Mesenchymal stem cell (in vitro differentiated cells and primary cell): ENCODE measurements at places on chromosomes 6 and 20.

DNA sequence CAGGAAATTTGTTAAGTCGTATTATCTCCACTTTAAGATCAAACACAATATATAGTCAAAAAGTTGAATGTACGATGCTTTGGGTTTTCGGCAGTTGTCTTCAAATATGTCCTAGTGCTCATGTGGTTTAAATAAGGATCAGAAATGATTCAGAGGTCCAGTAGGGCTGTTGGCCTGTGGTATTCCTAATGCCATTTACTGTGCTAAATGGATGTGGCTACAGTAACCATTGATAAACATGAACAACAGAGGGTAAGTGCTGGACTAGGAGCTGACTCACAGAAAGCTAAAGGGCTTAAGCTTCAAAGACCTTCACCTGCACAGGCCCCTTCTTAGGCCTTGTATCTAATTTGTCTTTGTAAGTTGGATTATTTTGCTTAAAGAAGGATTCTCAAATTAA is 80.5 kb upstream of the TPD52L1 start:
- peak; percentile 12 for DNase-seq

- DNase-seq: no peak
Measured at GRCh38 chr20:62977613-62978560, 25.4 kb downstream of the SLC17A9 start.

DNA sequence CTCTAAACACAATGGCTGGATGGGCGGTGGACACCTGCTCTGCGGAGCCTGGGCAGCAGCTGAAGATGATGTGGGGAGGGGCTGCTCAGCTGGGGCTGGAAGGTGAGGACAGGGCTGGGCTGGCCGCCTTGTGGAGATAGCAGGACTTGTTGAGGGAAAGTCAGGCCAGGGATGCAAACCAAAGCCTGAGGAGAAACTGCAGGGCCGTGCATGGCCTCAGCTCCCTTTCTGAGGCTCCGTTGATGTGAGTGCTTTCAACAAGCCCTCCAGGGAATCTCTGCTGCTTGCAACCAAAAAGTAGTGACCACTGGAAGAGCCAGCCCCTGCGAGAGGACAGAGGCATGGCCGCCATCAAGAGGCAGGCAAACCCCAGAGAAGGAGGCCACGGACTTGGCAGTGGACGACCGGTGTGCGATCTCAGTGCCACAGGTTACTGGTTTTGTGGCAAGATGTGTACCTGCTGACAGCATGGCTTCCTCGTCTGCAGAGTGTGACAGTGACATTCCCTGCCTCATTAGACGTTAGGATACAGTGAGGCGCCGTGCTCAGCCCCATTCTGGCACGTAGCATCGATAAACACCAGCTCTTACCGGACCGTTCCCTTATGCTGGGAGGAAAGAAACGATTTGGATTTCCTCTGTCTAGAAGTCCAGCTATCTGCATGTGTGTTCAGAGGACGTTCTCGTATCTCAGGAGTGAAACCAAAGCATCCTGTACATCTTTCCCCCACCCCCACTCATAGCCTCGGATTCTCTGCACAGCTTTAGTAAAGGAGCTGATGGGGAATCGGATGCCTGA is 37.9 kb downstream of the ERMARD start:
- no peak for DNase-seq

- no peak for DNase-seq
Measured at GRCh38 chr20:358891-359555, 12.1 kb downstream of the NRSN2 start.

DNA sequence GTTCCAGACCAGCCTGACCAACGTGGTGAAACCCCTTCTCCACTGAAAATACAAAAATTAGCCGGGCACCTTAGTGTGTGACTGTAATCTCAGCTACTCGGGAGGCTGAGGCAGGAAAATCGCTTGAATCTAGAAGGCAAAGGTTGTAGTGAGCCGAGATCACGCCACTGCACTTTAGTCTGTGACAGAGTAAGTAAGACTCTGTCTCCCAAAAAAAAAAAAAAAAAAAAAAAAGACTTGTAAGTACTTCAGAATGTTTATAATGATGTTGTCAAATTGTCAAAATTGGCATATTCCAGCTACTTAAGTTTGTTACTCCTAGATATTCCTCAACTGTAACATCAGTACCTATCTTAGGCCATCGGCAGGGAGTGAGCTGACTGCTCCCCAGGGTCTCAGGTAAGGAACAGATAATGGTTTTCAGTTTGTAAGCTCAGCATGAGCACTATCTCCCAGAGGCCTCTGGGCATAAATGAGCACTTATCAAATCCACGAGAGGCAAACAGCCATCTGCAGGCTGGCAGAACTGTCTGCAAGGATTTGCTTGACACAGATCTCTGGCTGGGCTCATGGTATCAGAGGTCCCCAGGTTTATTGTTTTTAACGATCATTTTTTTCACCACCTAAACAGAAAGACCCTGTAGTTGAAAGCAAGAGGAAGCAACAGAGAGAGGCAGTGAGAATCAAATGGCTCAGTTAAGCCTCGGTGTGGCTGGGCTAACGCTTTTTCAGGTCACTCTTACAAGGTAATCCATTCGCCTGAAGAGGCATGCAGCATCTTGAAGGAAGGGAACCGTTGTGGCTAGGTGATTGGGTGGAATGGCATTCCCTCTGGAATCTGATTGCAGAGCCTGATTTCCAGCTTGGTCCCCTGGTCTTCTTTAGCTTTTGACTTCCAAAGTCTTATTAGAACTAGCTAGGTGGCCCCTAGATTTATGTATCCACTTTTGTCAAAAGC is 115.9 kb downstream of the LY86 start:
- no peak for DNase-seq

GRCh38 chr6:107657373-107657754 is 166.7 kb downstream of the SCML4 start:
- DNase-seq: peak; percentile 15

DNA sequence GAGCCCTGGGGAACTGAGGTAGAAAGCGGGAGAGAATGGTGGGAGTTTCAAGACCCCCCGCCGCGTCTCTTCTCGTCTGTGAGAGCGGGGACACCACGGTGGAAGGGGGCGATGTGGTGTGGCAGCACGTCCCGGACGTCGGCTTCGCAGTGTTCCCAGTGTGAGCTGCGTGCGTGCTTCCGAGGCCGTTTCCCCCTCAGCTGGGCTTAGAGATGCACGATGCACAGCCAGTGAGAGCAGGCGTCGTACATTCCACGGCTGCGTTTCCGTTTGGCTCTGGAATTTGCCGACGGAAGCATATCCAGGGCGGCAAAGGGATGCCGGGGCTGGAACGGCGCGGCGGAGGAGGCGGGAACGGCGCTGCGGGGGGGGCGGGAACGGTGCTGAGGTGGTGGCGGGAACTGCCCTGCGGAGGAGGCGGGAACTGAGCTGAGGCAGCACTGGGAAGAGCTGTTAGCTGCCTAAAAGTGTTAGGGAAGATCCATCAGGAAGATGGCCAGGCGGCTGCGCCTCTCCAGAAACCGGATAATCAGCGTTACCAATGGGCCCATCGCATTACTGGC is 37.7 kb downstream of the KIF25 start:
- DNase-seq: peak; percentile 93

DNA sequence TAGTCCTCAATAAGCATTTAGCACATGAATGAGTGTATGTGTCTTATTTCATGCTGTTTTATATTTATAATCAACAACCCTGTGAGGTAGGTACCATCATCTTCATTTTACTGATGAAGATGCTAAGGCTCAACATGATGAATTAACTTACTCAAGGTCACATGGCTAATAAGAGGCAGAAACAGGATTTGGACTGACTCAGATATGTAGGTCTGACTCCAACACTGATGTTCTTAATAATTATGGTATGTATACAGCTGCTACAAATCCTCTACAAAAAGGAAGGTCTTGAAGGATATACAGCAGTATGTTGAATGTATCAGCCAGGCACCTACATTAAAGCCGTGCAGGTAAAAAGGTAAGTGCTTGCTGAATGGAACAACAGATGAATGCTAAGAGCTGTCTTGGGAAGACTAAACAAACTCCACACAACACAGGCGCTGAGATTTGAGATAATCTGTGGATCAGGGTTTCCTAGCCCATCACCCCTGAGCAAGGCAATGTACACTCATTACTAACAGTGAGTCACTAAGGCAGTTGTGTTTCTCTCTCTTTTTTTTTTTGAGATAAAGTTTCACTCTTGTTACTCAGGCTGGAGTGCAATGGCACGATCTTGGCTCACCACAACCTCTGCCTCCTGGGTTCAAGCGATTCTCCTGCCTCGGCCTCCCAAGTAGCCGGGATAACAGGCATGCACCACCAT is 31.9 kb downstream of the TTI1 start:
- peak; percentile 87 for DNase-seq

GRCh38 chr6:2179950-2180349 is 65.5 kb downstream of the GMDS start:
- no peak for DNase-seq

DNA sequence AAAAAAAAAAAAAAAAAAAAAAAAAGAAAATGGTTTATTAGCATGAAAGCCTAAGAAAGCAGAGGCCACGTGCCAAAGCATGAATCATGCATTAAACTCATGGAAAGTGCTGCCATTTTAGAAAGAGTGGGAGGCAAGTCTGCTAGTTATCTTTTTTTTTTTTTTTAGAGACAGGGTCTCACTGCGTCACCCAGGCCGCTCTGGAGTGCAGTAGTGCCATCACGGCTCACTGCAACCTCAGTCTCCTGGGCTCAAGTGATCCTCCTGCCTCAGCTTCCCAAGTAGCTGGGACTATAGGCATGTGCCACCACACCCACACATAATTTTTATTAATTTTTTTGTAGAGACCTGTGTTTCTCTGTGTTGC is 5.2 kb downstream of the VWA7 start:
- no peak for DNase-seq

DNA sequence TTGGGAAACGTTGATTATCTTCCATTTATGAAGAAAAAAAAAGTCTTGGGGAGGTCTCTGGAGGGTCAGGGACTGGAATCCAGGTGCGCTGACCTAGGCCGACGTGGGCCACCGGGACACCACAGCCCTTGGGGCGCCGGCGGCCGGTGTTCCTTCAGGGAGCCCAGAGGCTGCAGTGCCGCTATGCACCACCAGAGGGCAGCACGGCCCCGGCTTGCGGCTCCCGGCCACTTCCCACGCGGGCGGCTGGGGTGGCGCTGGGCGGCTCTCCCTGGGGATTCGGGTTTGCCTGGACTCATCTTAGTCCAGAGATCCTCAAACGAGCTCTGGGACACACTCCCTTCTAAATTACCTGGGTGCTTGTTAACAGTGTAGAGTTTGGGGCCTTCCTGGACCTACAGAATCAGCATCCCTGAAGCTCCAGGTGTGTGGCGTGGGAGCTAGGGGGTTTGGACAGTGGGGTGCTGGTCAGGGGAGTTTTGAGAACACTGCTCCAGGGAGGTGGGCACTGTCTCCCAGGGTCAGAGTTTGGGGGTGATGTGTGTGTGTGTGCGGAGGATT is 23.0 kb upstream of the GTSF1L start:
- DNase-seq: peak; percentile 61

- DNase-seq: peak; percentile 28
Measured at GRCh38 chr6:108661430-108661829, 100.7 kb downstream of the FOXO3 start.

DNA sequence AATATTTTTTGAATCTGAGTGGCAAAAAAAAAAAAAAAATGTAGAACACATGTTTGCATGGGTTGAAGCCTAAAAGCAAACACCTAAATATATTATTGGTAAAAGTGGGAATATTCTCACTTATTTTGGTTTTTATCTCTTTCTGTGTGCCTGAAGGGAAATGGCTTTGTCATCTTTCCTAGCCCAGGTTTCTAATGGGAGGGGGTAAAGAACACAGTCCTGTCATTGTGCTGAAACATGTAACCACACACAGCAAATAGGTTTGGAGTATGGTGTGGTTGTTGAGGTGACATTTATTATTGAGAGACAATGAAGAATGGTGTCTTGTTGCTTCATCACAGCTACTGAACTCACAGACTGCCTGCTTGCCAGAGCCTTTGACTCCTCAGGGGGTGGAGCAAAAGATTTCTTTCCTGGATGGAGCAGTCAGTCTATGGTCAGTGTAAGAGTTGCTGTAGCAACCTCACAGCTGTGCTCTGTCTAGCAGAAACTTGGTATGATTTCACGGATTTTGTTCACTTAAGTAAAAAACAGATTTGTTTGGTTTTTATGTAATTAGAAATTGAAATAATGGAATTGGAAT is 70.2 kb downstream of the CEP57L1 start:
- DNase-seq: peak; percentile 76

- no peak for DNase-seq
Measured at GRCh38 chr6:31702405-31702818, 712 bp downstream of the ABHD16A start.

DNA sequence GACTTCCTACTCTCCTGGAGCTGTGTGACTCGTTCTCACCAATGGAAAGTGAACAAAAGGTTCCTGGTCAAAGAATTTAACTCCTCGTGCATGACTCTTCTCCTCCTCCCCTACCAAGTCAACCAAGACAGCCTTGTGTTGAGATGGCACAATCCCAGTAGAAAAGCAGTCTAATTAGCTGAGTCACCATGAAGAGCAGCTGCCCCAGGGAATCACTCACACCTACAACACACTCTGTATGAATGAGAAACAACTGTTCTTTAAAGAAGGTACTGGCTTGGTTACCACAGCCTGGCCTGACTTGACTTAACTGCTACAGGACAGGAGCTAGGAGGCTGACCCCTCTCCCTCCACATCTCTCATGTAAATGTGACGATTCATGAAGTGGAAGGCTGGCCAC is 2.9 kb upstream of the HLA-DOB start:
- peak; percentile 62 for DNase-seq

DNA sequence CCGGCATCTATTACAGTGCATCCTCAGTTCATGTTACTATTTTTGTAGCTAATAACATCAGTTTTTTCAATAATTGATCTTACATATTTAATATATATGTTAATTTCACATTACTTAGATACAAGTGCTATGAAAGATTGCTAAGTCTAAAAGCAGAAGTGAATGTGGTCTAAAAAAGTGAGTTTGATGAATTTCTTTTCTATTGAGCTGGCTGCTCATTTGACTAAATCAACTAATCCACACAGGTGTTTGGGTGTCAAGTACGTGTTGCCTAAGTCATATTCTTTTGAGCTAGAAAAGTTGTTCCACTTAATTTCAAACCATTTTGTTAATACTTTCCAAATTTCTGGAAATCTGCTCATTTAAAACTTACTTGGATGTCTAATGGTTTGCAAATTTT is 46.6 kb upstream of the EZR start:
- no peak for DNase-seq

DNA sequence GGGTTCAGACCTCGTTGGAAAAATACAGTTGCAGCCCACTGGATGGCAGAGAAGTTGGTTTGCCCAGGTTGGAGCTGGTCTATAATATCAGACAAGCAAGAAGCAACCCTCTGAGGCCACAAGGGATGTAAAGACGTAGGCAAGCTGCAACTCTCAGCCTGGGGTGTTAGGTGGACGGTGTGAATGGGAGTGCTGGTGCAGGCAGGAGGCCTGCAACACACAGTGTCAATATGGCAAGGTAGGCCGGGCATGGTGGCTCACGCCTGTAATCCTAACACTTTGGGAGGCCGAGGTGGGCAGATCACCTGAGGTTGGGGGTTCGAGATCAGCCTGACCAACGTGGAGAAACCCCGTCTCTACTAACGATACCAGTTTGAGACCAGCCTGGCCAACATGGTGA is 10.5 kb downstream of the VPS16 start:
- no peak for DNase-seq
